Activated CD4-positive, alpha-beta T cell treated with anti-CD3 and anti-CD28 coated beads for 24 hours (primary cell): ENCODE measurements at places on chromosomes 5 and 9.

DNA sequence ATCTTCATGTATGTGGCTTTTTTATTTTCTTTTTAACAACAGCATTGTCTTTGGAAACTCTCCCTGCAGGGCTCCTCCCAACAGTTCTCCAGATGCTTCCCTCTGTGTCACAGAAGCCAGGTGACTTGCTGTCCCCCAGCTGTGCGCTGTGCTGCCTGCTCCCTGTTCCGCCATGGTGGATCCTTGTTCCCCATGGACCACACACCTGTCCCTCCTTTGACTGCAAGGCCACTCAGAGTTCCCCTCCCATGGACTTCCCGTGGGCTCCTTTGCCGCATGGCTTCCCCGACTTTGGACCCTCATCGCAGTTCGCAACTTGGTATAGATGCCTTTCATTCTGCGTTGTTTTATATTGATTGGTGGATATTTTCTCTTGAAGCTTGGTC lies 18.6 kb downstream of the ANKRD33B start:
- no peak for DNase-seq

- DNase-seq: no peak
Observed at GRCh38 chr5:54658010-54658409, 140.5 kb downstream of the SNX18 start.

DNA sequence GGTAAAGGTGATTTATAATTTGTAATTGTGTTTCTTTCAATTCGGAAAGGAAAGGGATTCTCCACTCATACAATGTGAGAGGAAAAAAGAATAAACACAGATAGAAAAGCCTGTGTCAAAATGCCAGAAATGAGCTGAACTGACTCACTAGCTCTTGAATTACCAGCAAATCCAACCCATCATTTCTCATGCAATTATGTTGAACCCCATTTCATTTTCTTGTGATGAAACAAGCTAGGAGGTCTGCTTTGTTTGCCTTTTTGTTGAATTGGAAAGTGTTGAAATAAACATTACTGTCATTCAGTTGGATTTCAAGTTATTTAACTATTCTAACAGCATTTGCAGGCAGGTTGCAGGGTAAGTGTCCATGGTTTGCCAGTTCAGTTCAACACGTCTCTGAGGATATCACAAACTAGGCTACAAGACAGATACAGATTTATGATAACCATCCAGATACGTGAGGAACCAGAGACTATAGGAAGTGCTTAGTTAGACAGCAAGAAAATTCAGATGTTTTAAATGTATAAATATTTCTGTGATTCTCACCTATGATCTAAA lies 547.2 kb downstream of the MAT2B start:
- DNase-seq: no peak

GRCh38 chr9:133914442-133915342 lies 77.4 kb downstream of the VAV2 start:
- no peak for DNase-seq

GRCh38 chr5:96459313-96460121 lies 26.5 kb upstream of the PCSK1 start:
- DNase-seq: no peak

- no peak for DNase-seq
Observed at GRCh38 chr5:180910735-180911134, 11.8 kb downstream of the BTNL8 start.

DNA sequence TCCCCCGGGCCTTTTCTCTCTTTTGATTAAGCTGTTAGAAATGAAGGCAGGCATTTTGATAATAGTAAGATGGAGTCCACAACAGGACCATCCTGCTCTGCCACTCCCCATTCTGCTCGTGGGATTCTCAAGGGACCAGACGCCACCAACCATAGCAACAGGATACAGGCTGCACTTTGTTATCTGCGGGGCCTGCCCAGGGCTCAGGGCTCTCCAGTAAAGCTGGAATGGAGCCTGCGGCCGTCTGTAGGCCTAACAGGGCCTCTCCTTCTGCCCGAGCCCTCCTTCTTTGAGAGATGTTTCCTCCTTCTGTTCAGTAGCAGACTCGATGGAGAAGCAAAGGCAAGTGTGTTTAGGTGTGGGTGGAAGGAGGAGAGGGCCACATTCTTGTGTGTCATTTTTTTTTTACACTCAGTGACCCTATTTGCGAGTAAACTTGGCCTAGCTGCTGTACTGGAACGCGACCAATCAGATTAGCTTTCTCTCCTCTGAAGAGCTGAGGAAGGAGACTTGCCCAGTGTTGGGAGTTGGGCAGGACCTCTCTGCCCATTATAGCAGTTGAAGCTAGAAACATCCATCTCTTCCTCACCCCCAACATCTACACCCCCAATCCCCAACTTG lies 8.9 kb upstream of the EPB41L4B start:
- DNase-seq: no peak

DNA sequence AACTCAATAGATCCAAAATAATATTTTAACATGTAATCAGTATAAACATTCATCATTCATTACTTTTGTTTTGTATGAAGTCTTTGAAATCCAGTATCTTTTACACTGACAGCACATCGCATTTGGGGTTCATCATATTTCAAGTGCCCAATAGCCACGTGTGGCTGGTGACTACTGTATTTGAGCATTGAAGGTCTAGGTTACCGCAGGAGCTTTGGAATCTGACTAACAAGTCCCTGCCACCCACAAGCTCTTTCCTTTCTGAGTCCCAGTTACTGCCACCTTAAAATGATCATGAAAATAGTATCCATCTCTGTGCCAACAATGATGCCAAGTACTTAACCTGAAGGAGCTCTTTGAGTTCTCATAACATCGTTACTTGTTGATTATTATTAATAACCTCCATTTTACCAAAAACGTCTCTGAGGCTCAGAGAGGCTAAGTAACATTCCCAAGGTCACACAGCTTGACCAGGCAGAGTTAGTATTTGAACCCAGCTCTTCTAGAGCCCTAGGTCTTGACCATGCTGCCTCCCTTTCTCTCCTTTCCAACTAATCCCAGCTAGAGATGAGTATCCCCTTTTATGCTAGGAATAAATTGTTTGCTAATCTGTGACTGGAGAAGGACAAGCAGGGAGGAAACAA lies 24.2 kb downstream of the ARHGEF37 start:
- DNase-seq: no peak

- DNase-seq: no peak
Observed at GRCh38 chr9:107612136-107612535, 122.6 kb upstream of the KLF4 start.

DNA sequence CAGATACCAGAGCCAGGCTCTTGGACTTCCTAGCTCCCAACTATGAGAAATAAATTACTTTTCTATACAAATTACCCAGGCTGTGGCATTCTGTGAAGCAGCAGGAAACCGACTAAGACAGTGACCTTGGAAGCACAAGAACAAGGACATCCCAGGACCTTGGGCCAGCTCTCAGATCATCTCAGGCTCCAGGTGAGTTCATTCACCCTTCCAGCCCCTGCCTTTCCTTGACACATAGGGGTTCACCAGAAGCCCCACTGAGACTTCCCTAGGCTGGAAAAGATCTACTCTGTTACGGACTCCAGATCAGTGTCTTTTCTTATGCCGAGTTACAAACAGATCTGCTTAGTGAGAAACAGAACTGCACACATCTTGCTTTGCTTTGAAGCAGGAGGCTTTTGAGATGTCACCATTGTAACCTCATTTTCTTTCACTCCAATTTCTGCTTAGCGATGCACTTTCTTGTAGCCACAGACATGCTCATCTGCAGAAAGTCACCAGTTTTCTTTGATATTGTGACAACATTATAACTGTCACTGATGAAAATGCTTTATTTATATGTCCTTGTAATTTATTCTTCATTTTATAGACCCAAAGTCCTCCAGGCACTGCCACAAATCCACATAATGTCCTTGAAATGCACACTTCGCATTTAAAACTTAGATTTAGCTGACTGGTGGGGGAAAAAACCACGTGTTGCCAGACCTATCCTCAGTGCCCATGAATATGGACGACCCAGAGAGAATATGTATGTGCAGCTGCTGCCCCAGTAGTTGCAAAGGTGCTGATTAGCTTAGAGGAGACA lies 8.1 kb downstream of the CD180 start:
- DNase-seq: no peak

DNA sequence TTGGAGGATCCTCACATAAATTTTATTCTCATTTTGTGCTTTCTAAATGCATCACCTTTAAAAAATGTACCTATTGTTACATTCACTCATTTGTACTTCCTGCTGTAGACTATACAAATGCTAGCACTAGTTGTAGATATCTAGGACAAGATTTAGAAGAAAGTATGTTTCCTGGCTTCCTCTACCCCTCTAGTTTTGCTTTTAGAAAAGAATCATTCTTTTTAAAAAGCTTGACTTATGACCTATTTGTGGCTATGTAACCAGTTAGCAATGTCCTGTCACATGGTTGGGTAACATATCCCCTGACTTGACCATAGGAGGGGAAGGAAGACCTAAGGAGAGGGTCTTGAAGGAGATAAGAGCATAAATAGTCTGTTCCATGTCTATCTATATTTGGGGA lies 13.3 kb downstream of the CAMK4 start:
- no peak for DNase-seq

DNA sequence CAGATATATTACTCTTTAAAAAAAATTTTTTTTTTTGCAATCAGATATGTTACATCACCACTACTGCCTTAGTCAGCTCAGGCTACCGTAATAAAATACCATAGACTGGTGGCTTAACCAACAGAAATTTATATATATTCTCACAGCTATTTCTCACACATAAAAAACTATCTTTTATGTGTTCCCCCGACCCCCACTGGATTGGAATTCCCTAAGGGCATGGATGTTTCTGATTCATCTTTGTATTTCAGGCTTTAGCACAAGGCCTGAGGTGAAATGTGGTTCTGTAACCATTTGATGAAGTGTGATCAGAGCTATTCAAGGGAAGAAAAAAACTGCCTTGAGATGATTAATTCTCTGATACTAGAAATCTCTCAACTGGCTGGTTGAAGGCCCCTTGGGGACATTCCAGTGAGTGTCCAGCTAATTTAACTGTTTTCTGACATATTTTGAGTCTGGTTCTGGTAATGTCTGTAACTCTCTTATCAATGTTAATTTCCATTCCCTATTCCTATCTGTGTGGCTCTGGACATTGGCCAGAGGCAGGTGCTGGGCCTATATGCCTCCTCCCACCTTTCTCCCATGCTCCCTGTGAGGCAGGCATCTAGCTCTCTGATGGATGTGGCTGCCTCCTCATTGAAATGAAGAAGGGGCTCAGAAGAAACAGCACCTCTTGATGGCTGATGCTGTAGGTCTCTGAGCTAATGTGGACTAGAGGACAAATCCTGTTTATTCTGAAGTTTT lies 2.5 kb downstream of the CD14 start:
- no peak for DNase-seq

DNA sequence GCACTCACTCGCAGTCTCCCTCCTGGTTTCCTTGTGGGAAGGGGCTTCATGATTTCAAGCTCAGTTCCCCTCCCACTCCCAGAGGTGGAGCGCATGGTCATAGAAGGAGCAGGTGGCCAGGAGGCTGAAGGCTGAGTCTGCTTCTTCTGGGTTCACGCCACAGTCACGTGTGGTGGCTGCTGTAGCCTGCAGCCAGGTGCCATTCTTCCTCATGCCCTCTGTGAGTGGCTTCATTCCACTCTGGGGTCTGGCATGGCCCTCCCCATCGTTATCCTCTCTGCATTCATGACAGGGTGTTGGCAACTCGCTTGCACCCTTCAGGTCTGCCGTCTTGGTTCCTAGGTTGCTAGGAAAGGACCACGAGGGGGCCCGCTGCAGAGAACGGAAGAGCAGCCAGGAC lies 3.5 kb downstream of the MRPL41 start:
- DNase-seq: no peak

- no peak for DNase-seq
Observed at GRCh38 chr5:146660376-146660960, 144.5 kb upstream of the GPR151 start.

- DNase-seq: no peak
Observed at GRCh38 chr9:21160178-21160577, 6.3 kb downstream of the IFNA21 start.

DNA sequence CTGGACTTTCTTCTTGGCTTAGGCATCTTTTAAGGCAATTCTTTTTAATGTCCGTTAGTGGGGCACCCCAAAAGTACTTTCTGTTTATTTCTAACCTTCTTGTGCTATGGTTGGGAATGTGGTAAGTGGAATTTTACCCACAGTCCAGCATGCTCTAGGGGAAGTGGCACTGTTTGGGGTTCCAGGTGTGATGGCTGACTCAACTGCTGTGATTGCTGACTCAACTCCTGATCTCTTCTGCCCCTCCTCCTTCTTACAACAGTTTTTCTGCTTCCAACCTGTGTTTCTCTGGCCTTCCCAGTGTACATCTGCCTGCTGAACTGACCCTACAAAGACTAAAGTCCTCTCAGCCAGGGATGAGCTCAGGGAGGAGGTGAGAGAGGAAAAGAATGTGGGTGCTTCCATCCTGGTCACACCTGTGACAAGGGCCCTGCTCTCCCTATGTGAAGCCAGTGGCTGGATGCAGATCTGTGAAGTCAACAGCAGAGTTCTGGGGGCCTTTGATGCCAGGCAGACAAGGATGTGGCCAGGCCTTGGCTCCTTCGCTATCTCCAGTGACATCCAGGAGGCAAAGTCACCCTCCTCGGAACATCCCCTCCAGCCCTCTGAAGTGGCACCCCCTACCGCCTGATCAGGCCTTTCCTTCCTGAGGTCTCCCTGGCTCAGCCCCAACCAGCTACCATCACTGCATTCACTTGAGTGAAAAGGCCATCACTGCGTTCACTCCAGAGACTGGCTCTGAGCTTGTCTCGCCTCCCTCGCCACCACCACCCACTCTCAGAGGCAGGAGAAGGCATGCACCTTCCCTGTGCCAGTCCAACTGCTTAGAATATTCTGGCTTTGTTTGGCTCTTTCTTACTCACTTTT lies 72.2 kb downstream of the C5orf15 start:
- DNase-seq: no peak

DNA sequence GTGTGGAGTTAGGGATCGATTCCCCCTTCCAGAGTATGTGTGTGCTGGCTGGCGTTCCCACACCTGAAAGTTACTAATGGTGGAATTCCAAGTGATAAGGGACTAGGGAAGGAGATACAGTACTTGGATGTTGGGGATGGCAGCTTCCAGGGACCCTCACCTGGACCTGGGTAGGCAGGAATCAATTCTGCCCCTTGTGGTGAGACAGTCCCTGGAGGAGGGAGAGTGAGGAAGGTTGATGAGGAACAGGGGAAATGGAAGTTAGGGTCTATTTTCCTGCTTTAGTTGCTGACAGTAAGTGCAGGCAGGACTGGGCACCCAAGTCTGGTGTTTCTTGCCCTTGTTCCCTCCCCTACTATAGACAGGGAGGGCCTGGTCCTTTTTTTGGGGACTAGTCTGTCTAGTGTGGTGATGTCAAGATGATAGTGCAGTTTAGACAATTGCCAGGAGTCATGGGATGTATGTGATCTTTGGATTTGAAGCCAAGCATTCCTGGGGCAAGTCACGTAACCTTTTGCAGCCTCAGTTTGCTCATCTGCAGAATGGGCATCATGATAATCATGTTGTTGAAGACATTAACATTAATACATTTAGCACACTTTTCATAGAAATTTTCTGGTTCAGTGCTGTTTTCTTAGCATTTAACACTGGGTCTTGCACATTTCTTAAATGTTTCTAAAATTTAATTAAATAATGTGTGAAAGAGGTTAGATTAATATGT lies 51.7 kb downstream of the DAB2IP start:
- DNase-seq: no peak
